ENCODE measurements at places on chromosomes 13 and 19.

GRCh38 chr13:92743992-92744391 is 482.6 kb upstream of the GPC6 start:
- DNase-seq = no peak

DNA sequence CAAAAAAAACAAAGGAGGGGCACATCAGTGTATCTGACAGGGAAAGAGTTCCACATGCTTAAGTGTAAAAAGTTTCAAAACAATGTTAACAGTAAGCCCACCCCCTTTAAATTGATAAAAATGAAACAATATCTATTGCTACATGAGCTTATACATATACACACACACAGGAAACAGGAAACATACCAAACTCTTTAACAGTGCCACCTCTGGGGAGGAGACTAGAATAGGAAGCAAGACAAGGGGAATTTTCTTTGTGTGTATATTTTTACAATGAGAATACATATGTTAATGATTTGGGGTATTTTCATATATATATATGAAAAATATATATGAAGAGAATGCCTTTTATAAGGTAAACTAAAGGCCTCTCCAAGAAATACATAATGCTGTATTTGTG is 44.7 kb downstream of the TPT1 start:
- DNase-seq = no peak

- peak; percentile 18 for DNase-seq
These were observed 1.5 kb downstream of the IFNL4 start for GRCh38 chr19:39246951-39247669.

DNA sequence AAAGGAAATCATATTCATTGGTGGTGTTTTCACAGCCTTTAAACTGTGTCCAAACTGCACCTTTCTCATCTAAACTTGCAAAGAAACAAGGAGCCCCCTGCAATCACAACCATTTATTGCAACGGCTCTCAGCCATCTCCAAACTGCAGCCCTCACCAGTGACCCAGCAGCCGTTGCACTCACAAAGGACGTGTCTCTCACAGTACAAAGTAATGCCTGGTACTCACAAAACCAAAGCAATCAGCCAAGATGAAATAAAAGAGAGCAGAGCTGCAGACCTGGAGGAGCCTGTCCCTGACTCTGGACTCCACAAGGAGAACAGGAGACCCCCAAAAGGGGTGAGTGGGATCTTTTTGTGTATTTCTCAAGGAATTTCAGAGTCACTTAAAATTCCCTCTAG is 20.2 kb upstream of the CEACAM21 start:
- no peak for DNase-seq

DNA sequence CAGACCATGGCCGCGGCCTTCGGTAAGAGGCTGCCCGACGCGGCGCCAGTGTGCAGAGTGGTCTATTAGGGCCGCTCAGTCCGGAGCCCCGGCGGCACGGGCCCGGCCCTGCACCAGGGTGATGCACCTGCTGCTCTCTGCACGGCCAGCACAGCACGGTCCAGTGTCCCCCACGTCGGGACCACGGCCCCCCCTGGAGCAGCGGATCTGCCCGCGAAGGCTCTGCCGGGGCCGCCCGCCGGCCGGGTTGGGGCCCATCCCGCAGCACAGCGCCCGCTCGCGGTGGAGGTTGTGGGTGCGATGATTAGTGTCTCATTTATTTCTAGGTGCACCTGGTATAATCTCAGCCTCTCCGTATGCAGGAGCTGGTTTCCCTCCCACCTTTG is 7.9 kb downstream of the PTBP1 start:
- DNase-seq = no peak

GRCh38 chr19:13356185-13356584 is 150.1 kb downstream of the CACNA1A start:
- DNase-seq = no peak

DNA sequence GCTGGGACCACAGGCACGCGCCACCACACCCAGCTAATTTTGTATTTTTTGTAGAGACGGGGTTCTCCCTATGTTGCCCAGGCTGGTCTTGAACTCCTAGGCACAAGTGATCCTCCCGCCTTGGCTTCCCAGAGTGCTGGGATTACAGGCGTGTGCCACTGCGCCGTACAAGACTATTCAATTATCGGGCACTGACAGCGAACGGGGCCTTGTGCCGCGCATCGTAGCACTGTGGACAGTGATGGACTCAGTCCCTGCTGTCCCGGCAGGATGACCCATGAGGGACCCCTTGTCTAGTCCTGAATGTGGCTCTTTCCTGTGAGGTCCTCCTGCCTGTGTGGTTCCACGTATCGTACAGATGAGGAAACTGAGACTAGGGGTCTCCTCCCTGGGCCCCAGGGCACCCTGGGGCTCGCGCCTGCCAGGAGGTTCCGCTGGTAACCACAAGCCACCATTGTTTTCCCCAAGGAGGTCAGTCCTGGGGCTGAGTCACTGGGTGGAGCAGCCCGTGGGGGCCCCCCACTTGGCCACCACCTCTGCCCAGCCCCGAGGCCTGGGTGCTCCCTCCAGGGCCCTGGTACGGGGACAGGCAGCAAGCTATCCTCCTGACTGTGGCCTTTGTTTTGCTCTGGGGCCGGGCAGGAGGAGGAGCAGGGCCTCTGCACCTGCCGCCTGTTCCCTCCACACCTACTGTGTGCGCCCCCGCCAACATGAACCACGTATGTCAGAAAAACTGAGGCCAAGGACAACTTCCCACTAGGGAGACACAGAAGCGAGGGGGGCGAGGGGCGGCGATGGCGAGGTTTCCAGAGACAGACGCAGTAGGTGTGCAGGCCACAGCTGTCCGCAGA is 2.9 kb upstream of the TCF3 start:
- DNase-seq = no peak

DNA sequence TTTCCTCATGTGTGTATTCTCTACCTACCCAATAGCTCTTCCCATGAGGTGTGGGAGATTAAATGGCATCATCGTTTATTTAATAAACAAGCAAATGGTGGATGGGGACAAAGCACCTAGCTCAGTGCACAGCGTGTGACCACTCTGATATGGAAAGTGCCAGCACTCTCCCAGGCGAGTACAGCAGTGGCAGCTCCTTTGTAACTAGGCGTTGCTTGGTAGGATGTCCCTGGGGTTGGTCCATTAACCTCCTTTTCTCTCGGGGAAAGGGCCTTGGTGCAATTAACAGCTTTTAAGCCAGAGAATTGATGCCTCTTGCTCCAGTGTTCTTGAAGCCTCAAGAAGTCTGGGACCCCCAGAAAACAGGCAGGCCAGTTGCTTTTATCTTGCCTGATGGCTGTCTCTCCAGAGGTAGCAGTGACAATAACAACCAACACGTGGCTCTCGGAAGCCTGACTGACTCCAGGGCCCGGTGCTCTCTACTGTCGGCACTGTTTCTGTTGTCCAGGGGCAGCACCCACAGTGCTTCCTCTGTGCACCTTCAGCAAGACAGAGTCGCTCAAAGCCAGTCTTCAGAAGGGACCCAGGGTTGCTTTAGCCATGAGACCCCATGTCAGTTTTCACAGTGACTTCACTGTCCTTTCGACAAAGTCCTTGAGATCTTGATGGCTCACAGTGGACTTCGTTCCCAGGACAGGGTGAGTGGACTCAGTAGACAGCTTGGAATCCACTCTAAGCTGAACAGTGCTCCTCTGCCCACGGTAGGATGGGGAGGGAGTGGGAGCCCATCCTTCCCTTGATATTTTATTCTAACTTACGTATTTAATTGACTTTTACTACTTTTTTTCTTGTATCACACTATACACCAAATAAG is 33.9 kb upstream of the NPAS1 start:
- DNase-seq = no peak

- peak; percentile 23 for DNase-seq
These were observed 16.0 kb downstream of the PIP5K1C start for GRCh38 chr19:3684054-3684816.

GRCh38 chr13:99316657-99317256 is 9.6 kb upstream of the GPR183 start:
- no peak for DNase-seq

DNA sequence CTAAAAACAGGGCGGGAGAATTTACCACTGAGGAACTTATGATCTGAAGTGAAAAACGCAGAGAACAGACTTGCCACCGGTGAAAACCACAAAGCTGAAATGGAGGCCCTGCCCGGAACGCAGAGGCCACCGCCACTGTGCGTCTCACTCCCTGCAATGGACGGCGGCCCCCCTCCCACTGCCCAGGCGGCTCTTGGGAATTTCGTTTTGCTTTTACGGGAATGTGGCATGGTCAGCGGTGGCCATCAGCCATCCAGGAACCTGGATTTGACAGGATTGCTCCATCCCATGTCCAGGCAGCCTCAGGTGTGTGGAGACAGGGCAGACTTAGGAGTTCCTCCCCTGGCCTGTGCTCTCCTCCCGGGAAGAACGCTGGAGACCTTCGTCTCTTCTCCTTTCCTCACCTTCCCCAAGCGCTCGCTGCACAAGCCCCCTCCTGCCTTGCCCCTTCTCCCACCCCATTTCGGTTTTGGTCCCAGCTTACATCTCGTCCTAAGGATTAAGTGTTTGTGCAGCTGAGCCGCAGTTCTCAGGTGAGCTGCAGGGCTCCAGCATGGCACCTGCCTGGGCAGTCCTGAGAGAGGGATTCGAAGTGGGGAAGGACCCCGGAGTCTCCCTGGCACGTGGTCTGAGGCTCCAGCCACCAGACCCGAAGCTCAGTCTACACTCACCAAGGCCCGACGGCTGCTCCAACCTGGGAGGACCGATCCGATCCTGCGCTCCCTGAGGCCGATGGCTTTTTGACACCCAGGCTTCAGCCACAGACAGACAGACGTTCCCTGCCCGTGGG is 49.9 kb downstream of the MCF2L start:
- DNase-seq = no peak

DNA sequence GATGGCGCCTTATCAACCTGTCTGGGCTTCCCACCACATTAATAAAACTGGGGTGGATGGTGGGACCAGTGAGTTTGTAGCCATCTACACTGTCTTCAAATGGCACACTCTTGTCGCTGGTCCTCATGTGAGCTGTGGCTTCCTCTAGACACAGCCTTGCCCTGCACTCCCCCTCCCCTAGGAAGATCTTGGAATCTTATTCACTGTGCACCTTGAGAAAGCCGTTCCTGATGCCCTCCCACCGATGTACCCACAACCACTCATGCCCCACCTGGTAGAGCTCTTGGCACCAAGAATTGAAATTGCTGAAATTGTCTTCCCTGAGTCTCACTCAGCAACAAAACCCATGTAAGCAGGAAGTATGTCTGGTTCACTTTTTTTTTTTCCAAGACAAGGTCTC is 146.0 kb downstream of the PTPRS start:
- DNase-seq = no peak

- no peak for DNase-seq
These were observed 31.6 kb upstream of the CACTIN start for GRCh38 chr19:3658004-3658869.

- no peak for DNase-seq
These were observed 2.9 kb downstream of the LIPE start for GRCh38 chr19:42424345-42424707.

DNA sequence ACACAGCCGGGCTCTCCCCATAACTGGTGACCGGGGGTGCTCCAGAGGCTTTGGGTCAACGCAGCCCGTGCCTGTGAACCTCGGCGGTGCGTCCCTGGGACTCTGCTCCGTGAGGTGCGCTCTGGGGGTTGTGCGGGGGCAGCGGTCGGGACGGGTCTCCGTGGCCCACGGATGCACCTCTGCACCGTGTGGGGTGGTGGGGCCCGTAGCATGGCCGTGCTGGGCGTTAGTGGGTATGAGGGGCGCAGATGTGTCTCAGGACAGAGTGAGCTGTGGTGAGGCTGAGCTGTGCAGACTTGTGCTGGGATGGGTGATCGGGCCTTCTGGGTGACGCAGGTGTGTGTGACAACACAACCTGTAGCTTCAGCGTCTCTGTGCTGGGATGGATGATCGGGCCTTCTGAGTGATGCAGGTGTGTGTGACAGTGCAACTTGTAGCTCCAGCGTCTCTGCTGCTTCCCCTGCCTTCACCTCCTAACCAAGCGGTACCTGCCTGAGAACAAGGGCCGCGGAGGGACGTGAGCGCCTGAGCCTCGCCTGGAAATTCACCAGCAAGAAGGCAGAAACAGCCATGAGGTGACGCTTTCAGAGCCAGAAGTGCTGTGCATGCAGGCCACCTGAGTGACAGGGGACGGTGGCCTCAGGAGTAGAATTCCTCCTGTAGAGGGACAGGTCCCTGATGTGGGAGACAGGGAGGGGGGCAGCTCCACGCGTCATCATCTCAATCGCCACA is 599 bp downstream of the ZNF331 start:
- no peak for DNase-seq

DNA sequence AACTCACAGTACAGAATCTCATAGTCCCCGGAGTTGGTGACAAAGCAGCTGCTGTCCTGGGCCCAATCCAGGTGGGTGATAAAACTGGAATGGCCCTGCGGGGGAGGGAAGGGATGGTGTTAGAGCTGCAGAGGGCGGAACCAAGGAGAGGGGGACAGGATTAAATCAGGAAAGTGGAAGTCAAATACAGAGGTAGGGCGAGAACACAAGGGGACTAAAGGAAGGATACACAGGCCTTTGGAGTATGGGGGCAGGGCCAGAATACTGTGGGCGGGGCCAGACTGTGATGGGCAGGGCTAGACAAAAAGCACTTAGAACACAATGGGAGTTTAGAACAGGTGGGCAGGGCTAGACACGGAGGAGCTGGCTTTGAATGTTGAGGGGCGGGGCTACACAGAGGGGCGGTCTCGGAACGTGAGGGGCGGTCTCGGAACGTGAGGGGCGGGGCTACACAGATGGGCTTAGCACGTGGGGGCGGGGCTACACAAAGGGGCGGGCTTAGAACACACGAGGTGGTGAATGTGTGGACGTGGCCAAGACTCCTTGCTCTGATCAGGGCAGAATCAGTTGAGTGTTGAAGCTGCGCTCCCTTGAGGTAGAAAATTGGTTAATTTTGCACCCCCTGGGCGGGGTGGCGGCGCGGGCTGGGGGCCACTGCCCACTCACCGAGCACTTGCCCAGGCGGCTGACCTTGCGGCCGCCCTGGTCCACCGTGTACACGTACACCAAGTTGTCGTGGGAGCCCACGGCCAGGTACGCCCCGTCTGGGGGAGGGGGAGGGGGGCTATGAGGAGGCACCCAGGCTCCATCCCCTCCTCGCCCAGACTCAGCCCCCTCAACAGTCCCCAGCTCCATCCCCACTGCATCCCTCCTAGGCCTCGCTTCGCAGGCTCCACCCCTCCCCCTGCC is 14.0 kb upstream of the GPR4 start:
- peak; percentile 61 for DNase-seq

- DNase-seq = no peak
These were observed 316.1 kb downstream of the COG6 start for GRCh38 chr13:39971526-39971925.

Measured in kidney tubule cell (primary cell).